Activated CD4-positive, alpha-beta T cell treated with anti-CD3 and anti-CD28 coated beads for 24 hours (primary cell): ENCODE measurements at places on chromosomes 11 and 22.
A peak's percentile ranks its signal among the peaks of the same experiment; 100 is the strongest.

DNA sequence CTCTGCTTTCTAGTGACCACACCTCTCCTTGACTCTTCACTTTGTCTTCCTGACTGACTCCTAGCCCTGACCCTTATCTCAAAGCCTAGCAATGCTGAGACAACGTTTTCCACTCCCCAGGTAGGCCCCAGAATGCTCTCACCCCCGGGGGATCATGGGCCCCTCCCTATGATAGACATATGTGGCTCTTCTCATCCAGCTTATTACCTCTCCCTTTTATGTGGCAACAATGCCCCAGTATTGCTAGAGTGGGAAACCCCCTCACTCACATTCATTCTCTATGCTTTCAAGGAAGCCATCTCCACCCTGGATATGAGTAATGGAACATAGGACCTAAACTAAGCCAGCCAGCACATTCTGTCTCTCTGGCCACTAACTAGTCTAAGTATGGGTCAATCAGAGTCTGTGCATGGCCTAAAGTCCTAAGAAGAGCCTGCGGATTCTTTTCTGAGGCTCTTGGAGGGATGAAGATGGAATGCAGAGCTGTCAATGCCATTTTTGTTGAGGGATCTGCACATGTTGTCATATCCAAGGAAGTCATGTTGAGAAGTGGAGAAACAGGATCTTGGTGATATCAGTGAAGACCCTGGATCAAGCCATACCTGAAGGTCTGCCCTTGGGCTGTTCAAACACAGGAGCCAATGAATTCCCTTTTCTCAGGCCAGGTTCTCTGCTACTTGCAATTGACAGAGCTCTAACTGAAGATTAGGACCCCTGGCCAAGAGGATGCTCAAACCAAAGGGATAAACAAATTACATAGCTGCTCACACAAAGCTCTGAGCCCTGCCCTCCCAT is 79.8 kb upstream of the GRK3 start:
- DNase-seq: no peak

DNA sequence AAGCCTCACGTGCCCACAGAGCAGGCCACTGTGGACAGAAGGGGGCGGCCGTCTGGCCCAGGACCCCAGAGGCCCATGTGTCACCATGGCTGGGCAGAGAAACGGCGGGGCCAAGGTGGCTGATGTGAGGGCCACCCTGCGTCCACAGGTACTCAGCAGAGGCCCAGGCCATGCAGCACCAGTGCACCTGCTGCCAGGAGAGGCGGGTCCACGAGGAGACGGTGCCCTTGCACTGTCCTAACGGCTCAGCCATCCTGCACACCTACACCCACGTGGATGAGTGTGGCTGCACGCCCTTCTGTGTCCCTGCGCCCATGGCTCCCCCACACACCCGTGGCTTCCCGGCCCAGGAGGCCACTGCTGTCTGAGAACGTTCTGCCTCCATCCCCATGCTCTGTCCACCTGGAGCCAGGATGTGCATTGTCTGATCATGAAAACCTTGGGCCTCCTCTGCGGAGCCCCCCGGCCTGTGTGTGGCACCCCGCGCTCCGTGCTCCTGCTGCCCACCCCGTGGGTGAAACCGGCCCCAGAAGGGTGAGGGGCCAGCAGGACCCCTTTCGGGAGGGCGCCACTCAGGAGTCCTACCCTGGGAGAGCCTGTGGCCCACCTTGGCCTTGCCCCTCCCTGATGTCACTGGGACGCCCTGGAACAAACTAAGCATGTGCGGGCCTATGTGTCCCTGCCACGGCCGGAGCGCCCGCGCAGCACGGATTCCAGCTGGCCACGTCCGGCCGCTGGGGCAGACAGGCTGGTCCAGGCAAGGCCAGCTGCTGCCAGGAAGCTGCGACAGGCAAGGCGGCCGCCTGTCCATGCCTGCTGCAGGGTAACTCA is 38.6 kb downstream of the MUC5B start:
- DNase-seq: no peak

GRCh38 chr11:127598476-127598875 is 597.9 kb upstream of the KIRREL3 start:
- DNase-seq: no peak

DNA sequence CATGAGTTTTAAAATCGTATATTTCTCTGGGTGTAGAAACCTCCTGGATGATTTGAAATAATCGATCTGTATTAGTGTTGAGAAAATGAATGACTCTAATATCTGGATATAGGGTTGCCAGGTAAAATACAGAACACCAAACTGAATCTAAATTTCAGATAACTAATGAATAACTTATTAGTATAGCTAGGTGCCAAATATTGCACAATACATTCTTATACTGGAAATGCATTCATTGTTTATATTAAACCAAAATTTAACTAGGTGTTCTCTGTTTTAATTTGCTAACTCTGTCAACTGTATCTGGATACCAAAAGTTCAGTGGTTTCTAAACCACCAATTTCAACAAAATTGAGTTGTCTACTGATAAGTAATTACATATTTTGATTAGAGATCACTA is 2.5 kb upstream of the BIRC3 start:
- DNase-seq: no peak

- no peak for DNase-seq
These were observed 41.1 kb downstream of the RBFOX2 start for GRCh38 chr22:35987487-35987886.

DNA sequence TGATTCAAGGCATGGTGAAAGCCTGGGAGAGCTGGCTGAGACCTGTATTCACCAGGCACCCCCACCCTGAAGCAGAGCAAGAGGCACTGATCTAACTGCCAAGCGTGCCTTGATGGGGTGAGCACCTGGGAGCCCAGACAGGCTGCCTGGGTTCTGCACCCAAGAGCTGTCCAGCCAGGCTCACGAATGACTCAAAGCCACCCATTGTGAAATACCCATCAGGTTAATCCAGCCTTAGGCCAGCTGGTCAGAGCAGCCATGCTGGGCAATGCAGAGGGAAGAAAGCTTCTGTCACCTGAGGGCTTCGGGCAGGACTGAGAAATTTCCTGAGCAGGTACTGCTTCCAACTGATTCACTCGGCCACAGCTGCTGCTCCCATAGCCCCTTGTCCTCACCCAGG is 22.1 kb downstream of the THOC5 start:
- no peak for DNase-seq

DNA sequence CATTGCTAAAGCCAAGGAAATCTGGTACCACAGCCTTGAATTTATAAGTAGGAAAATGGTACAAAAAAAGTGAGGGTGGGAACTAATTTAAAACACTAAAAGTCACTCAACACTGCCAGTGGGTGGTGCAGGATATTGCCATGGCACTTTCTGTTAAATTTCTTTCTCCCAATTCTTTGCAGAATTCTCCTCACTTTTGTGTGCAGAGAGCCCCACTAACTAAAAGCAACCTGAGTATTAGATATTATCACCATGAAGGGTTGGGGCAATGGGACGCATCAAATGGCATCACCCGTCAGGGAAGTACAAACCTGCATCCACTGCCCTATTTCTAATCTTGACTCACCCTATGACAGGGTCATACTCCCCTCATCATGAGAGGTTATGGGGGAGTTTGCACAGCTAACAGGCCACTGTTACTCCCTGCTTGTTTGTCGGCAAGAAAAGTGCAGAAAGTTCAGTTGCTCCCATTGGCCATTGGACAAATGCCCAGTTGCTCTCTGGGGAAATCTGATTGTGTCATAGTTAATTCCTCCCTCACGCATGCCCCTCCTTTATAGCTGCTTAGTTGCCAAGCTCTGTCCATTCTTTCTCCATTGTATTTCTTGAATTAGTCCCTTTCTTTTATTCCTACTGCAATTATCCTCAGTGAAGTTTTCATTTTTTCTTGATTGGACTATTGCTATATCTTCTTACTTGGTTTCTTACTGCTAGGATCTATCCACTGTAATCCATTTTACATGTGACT is 93.8 kb upstream of the BLID start:
- DNase-seq: no peak

DNA sequence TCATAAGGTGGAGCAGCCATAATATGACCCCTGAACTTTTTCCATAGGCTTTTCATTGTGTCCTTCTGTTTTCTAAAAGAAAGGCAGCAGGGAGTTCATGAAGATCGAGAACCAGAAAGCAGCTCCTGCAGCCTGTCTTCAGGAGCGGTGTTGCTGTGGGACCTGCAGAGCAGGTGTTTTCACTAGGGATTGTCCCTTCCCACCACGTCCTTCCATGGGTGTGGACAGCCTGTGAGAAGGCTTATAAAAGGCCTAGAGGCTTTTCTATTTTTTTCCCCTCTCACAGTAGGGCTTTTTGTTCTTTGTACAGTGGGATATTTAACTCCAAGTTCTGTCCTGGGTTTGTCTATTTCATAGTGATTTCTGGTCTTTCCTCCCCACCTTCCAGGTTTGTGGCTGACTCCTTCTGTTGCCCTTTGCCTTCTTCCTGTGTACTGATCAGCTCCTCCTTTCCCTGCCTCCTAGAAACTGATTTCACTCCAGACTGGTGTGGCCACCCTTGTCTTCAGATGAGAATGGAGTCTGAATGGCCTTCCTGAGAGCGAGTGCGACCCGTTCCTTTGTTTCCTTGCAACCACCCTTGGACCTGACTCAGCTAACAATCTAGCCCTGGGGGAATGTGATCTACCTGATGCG is 10.1 kb downstream of the MRPL16 start:
- no peak for DNase-seq

DNA sequence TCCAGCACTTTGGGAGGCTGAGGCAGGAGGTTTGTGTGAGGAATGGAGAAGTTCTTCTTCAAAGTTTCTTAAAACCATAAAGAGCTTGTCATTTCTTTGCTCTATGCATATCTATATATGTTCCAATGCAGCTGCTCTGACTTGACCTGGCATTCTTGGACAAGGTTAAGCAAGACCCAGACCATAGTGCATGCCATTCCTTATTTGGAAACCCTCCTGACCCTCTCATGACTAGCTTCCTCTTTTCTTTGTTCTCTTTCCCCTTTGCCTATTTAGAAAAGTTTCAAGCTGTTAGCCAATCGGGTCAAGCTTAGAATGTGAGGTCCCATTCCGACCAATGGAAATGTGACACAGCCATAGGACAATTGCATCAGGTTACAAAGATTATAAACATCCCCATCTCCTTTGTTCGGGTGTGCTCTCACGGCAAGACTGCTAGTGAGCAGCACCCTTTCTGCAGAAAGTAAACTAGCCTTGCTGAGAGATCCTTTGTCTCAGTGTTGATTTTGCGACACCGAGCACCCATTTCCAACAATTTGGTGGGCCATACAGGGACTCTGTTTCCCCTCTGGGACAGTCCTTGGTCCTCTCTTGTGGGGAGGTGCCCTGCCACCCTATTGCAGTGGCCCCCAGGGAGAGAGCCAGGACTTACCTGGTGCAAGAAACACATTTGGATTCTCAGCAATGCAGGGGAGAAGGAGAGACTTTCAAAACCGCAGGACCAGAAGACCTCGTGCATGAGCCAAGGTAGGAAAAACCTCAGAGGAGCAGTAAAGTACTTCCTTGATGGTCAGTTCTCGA is 39.9 kb upstream of the ANO1 start:
- no peak for DNase-seq

- DNase-seq: no peak
These were observed 20.3 kb upstream of the FGF3 start for GRCh38 chr11:69839516-69839915.

DNA sequence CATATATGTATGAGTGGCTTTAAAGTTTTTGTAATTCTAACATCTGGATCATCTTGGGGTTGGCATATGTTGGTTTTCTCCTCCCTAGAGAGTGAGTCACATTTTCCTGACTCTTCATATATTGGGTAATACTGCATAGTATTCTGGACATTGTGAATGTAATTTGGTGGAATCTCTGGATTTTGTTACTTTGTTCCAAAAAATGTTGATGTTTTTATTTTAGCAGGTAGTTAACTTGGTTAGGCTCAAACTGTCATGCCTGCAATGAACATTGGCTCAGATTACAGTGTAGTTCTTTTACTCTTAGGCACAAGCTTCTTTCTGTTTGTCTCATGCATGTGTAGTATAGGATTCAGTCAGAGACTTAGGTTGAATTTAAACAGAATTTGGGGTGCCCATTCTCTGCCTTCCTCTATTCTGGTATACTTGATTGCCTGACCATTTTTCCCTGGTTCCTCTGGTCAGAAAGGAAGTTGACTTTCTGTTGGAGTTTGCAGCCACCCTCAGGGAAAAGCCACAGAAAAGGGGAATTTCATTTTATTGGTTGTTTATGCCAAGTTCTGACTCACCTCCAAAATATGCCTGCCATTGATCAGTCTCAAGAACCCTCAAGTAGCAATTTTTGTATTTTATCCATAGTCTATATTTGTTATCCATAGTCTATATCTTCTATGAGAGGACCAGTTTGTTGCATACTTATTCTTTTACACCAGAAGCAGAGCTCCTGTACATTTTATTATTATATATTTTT is 151.7 kb downstream of the UVRAG start:
- no peak for DNase-seq

GRCh38 chr22:34017205-34017604 is 96.9 kb upstream of the LARGE1 start:
- no peak for DNase-seq

GRCh38 chr11:71580057-71581003 is 2.3 kb downstream of the KRTAP5-11 start:
- peak; percentile 12 for DNase-seq

- DNase-seq: no peak
These were observed 15.2 kb upstream of the FANCF start for GRCh38 chr11:22640862-22641261.

- no peak for DNase-seq
These were observed 791.0 kb downstream of the FAM181B start for GRCh38 chr11:81942646-81943045.

DNA sequence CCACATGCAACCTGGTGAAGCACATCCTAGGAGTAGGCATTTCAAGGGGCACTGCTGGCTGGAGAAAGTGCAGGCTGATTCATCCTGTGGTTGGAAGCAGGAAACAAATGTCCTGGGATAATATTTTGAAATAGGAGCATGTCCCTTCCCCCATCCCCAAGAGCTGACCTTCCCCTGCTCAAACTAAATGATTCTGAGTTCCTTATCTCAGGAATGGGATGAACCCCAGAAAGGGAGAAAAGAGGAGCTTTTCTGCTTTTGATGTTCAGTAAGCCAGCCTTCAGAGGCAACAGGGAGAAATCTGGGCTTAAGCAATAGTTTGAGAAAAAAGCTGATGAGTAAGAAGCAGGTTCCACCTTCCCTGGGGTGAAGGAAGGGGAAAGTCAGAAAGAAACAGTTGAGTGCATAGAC is 19.5 kb upstream of the SPON1 start:
- no peak for DNase-seq

DNA sequence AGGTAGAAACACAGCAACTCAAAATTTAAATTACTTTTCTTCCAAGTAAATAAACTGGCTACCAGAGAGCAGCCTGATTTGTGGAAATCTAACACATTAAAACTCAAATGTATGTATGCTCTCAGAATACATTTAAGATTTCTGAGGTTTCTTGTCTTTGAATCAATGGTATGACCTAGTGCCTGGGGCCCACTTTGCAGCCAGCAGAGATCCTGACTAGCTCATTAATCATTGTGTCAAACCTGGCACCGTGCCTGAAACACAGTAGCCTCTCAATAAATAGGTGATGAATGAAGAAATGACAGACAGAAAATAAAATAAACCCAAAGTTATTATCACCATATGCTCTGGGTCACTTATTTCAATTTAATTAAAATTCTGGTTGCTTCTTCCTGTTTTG is 176.2 kb upstream of the FAT3 start:
- DNase-seq: no peak
